ENCODE measurements at places on chromosomes 12 and 14.

DNA sequence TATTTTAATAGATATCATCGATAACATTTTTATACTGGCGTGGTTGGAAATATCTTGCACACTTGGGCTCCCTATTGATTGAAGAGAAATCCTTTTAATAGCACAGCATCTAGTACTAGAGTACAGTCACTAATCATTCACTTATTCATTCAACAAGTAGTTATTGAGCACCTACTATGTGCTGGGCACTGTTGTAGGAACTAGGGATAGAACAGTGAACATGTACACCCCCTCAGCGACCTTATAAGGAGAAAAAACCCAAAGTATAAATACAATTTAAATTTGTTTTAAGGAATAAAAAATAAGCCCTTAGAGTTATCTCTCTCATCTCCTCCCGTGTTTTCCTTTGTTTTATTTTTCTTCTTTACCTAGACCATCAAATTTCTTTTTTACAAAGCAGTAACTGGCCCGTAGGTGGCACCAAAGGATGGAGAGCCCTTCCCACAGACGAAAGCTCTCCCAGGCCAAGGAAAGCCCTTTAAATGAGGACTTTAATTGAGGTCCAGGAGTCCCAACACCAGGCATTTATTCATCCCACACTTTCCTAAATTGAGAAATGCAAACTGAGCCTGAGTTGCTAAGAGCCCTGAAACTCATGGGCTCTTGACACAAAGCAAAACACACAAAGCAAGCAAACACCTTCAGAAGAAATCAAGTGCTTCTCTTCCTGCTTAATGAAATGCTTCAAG, 29.0 kb downstream of the PEBP1 start:
- no peak for DNase-seq

DNA sequence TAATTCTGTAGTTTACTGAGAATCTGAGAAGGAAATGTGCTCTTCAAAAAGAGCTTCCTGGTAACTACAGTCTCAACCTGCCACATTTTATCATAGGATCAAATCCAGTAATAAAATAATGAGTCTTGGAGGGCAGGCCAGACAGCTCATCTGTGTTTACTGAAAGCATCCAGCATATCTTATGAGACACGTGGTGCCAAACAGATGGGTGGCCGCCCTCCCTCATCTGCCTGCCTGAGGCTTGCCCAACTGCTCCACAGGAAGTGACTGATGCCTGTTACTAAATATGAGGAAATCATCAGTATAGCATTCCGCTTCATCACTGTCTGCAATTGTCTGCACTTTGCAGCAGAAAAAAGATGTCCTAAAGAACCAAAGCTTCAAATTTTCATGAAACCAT, 13.5 kb downstream of the DHRS7 start:
- peak; percentile 53 for DNase-seq

DNA sequence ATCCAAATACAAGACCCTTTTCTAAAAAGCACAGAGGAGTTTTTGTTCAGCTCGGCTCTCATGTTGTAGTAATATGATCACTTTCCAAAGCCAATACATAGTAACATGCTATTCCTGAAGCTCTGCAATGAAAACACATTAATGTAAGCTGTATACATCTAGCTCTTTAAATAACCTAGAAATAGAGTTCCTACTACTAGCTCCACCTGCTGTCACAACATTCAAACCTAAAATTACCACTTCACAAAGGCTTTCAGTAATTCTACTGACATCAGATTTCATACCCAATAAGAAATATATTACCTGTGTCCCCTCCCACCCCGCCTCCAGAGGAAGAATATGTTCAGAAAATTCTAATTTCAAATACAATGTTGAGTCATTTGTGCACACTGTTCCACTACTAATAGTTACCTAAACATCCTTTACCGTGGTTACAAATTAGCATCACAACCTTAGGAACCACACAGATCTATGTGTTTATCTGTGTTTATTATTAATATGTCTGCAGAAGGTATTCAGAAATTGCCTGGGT, 17.8 kb downstream of the EFCAB11 start:
- no peak for DNase-seq

- no peak for DNase-seq
These were observed 6.1 kb upstream of the PSMA3 start for GRCh38 chr14:58238252-58239243.

- peak; percentile 55 for DNase-seq
These were observed 9.1 kb downstream of the NEMP1 start for GRCh38 chr12:57069523-57069922.

DNA sequence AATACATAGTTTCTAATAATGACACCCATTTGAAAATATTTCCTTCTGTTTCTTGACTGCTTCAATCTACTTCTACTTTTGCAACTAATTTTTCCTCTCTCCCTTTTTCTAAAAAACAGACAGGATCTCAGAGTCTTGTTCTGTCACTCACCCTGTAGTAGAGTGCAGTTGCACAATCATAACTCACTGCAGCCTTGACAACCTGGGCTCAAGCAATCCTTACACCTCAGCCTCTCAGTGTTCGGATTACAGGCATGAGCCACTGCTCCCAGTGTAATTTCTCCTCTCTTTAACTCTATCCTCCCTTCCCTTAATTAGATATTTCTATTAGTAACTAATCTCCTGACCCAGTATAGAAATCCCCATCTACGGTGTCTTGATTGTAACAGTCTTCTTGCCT, 45.4 kb downstream of the SENP1 start:
- no peak for DNase-seq

DNA sequence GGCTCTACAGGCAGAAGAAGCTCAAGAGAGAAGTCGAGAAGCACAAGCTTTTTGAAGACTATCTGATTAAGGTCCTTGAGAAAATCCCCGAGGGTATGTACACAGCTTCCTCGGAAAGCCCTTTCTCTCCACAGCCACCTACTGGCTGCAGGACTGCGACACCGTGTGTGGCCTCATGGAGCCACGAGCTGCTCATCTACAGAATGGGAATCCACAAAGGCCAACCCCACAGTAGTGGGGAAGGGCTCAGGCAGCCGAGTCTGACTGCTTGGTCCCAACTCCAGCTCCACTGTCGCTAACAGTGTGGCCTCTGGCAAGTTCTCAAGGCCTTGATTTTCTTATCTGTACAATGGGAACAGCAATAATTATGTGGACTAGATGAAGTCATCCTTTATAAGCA, 2.5 kb downstream of the CCDC197 start:
- no peak for DNase-seq

- peak; percentile 74 for DNase-seq
These were observed at the start of gene GDF11 for GRCh38 chr12:55742719-55743405. GDF11 (plus strand) TSS chr12:55743122; CDS start chr12:55743317, 195 bp downstream.

GRCh38 chr12:76031081-76031413, 529 bp downstream of the PHLDA1 start:
- no peak for DNase-seq

GRCh38 chr14:50937325-50937724, 7.0 kb downstream of the PYGL start:
- no peak for DNase-seq

- DNase-seq = no peak
These were observed 152.1 kb downstream of the SLC8A3 start for GRCh38 chr14:70036665-70037064.
